ENCODE measurements at places on chromosomes 16 and 17.
A peak's percentile ranks its signal among the peaks of the same experiment; 100 is the strongest.

DNA sequence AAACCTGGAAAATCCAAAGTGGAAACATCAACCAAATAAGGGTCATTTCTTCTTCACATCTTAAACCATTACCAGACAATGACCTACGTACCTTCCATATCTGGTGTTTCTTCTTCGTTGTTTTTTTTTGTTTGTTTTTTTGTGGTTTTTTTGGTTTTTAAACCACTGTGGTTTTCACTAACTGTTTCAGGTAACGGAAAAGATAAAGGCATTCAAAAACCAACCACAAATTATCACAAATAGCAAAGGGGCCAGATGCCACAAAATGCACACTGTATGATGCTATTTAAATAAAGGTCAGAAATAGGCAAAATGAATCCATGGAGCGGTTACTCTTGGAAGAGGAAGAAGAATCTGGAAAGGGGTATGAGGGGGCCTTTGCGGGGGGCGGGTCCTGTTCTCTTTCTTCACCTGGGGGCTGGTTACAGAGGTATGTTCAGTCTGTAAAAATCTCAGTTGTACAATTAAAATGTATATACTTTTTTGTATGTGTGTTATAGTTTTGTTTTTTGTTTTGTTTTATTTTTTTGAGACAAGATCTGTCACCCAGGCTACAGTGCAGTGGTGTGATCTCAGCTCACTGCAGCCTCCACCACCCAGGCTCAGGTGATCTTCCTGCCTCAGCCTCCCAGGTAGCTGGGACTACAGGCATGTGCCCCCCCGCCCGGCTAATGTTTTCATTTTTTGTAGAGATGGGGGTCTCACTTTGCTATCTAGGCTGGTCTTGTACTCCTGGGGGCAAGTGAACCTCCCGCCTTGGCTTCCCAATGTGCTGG lies 29.6 kb downstream of the LITAF start:
- no peak for DNase-seq

DNA sequence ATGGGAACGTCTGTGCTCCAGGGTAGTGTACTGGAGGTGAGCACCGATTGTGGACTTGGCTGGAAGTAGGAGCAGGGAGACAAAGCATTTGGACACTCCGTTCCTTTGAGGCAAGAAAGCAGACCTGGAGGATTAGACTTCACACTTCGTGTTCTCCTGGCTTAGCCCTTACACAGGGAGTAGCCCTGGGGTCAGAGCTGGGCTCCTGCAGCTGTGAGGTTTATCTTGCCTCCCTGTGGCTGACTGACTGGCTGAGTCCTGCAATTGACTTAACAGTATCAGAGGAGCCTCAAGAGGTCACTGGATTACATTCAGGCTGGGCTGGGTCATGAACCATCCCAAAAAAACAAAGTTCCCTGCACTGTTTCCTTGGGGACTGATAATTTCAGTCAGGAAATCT lies 37.1 kb downstream of the MPRIP start:
- DNase-seq = no peak

GRCh38 chr17:73595479-73595878 lies 48.8 kb downstream of the SDK2 start:
- DNase-seq = no peak

DNA sequence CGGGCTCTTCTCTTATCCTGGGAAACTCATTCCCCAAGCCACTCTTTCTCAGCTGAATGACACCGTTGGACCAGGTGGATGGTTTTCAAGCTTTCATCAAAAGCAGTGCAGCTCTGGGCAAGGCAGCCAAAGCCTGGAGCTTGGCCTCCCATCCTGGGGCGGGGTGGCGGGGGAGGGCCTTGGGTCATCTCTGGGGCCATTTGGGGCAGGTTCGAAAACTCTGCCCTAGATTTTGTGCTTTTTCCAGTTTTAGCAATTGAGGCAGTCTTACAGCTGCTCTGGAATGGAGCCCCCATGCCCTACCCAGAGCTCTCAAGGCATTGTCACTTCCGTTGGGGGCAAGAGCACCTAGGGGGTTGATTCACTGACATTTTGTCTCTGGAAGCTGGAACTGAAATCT lies 9.1 kb downstream of the MPRIP start:
- no peak for DNase-seq

- no peak for DNase-seq
Observed at GRCh38 chr17:69581061-69581961, 166.8 kb downstream of the MAP2K6 start.

GRCh38 chr17:4028436-4028835 lies 64.2 kb upstream of the ATP2A3 start:
- no peak for DNase-seq

GRCh38 chr17:34378664-34379101 lies 15.7 kb upstream of the CCL1 start:
- DNase-seq = no peak

DNA sequence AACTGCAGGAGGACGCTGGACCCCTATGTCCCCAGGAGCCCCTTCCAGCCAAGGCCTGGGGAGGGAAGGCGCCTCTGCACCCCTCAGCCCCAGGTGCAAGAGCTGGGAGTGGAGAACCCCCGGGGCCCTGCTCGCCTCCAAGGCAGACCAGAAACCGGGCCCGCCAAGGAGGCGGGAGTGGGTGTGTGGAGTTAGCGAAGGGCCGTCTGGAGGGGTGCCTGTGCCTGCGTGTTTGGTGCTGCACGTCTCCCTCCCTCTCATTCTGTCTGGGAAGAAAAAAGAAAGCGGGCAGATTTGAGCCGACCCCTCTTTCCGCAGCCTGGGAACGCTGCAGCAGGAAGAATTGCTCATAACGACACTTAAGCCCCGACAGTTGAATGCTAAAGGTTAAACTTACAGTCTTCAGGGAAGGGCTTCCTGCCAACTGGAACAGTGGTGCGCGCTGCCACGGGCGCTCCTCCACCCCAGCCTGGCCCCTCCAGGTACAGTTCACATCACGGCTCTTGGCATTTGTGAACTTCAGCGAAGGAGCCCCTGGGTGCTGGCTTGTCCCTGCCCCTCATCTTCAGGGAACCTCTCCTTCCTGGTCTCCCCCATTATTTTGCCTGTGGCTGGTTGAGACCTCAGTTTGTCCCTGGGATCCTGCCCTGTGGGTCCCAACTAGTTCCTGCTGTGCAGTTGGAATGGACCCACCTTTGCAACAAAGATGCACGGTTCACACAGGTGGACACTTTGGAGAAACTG lies 19.2 kb upstream of the ZFHX3 start:
- DNase-seq = no peak

- no peak for DNase-seq
Observed at GRCh38 chr16:68458551-68458950, 10.2 kb upstream of the SMPD3 start.

DNA sequence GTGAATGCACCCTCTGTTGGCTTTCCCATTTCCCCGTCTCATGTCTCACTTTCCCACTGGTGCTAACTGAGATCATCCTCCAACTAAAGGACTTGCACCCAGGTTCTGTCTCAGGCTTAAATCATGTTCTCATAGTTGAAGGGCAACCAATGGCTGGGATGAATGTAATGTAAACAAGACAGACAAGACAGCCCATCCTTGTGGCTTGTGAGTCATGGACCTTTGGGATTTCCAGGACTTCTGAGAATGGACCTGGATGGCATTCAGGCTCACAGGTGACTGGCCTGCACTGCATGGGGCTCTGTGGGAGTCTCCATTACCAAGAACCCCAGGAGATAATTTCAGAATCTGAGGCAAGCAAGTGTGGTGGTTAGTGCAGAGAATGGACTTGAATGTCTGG lies 347.5 kb downstream of the HAPSTR1 start:
- DNase-seq = no peak

DNA sequence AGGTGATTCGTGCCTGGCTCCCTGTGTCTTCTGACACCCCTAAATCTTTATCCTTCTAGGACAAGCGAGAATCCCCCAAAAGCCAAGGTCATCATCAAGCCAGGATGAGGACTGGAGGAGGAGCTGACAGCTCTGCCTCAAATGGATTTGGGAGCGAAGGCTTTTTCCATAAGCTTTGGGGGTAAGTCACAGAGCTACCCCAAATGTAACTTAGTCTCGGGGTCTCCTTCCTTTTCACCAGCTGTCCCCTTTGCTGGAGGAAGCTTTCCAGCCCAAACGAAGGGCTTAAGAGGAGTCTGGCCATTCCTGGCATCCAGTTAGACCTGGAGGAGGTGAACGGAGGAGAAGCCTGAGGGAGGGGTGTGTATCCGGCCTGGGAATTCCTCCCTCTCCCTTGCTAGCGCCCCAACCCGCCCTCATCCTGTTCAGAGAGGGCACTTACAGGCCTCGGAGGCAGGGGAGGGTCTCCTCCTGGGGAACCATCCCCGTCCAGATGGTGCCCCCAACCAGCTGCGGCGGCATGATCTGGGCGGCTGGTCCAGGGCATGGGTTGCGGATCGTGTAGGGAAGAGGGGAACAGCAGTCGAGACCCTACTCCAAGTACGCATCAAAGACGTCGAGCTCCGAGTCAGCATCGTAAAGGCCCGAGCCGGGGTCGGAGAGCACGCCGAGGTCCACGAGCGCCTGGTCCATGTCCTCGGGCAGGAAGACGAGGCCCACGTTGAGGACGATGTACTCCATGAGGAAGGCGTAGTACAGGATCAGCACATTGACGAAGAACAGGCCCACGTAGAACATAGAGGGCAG lies 938 bp downstream of the DEXI start:
- no peak for DNase-seq

GRCh38 chr16:81499576-81500380 lies 55.2 kb downstream of the CMIP start:
- no peak for DNase-seq

DNA sequence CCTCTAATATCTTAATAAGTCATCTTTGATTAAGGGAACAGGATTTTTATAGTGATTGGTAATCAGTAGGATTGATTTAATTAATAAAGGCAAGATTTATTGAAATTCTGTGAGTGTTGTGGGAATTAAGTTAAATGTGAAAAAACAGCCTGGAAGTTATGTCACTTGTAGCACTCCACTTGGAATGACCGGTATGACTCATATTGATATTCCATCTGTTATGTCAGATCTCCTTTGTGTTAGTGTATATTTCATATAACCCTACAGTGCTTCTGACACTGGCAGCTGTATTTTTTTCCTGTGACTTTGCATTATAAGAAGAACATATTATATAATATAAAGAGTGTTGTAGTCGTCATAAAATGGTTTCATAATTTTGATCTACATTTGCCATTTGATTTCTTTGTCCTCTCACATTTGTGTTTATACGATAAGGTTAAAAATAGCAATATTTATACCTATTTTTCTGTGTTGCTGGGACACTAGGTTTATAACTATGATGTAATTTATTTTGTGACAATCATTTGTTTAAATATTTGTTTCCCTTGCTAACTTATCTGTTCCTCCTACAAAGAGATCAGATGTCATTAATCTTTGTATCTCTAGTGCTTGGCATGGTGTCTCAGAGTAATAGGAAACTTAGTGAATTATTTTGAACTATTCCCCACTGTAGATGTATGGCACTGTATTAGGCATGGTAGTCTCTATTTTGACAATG lies 249.0 kb downstream of the BCAS3 start:
- no peak for DNase-seq

DNA sequence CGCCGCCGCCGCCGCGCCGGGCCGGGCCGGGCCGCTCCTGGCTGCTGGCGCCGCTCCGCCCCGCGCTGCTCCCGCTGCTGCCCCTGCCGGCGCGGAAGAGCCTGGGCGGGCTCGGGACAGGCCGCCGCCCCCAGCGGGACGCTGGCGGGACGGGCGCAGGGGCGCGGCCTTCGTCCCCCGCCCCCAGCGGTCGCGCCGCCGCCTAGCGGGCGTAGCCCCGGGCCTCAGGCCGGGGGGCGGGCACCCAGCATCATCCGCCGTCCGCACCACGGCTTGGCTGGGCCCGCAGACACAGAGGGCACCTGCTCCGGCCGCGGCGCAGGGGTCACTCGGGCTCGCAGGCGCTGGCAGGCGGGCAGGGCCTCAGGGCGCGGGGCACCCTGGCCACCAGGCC lies at the start of gene AMFR:
Gene AMFR, minus strand, starts transcription at position 107 of the 394 bp plus-strand sequence. CDS start 218 bp downstream, outside the sequence.
- peak; percentile 53 for DNase-seq

GRCh38 chr16:11283820-11284248 lies 2.7 kb upstream of the PRM1 start:
- DNase-seq = no peak

DNA sequence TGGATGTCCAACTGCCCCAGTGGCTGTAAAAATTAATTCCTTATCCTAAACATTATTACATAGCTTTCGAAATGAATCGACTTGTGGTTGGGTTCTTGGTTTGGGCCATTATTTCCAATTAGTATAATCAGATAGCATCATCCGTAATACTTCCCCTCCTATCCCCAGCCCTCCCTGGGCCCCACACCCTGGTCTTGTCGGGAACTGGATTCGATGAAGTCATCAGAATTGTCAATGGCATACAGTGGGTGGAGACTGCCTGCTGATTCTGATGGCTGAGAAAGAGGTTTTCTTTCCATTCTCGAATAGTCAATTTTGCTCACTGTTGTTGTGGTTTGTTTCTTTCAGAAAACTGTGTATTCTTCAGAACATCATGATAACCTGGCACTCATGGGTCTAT lies 395.1 kb downstream of the SEC14L1 start:
- DNase-seq = no peak

GRCh38 chr16:86307514-86307903 lies 202.8 kb upstream of the FOXF1 start:
- no peak for DNase-seq

GRCh38 chr17:67518876-67519275 lies 141.8 kb downstream of the PITPNC1 start:
- no peak for DNase-seq

- DNase-seq = no peak
Observed at GRCh38 chr16:53007095-53007494, 45.6 kb downstream of the CHD9NB start.

DNA sequence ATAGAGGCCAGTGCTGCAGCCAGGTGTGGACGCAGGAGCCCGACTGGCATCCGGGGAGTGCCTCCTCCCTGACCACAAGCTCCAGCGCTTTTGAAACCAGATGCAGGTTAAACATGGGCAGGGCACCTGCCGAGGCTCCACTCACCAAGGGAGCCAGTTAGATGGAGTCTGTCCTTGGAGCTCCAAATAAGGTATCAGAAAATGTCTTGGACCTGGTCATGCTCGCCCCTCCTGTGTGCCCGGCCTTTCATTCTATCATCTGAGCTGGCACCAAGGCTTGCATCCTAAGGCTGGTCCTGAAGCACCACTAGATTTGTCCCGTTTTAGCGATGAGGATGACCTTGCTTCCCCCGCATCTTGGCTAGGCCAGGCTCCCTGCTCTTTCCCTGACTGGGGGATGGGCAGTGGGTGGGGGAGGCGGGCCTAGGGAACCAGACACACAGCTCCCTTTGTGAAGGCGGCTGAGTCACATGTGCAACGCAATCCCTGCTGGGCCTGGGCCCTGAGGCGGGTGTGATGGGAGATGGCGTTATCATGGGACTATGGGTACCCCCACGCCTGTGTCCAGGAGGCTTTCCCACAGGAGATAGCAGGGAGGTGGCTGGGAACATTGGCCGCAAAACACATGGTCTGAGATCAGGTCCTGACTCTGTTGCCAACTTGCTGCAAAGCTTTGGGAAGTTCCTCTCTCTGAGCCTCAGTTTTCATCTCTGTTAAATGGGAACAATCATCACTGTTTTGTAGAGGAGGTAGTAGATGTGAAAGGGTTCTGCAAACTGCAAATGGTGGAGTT lies 5.0 kb upstream of the ADGRG1 start:
- DNase-seq = peak; percentile 85

DNA sequence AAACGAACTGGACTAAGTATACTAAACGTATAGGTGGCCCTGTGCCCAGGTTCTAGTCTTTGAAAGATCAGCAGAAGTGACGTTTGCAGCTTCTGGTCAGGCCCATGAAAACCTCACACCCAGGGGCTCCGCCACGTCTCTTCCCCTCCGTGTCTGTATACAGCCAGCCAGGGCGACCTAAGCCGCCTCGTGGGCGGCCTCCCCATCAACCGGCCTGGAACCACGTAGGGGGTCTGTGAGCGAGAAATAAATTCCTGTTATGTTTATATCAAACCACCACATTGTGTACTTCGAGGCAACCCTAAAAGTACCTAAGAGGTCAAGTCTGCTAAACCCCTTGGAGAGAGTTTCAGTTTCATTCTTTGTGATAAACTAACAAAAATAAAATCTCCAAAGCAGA lies 6.8 kb downstream of the TK1 start:
- DNase-seq = no peak

Data from caudate nucleus (tissue), 63 donors.